ENCODE measurements at places on chromosomes 11 and 22. TPM values are rescaled to one million over a fixed set of nuclear protein-coding genes. Genes with fewer than 3 reads are reported as not detected.

- 0 out of 3 replicates have a peak, but pooled peaks cover 6% of the 10 kb centered on the region for H3K36me3 ChIP-seq
- no peak overlapping the region for H3K27ac ChIP-seq
- H3K4me1 ChIP-seq = peaks cover 15% of the 10 kb centered on the region
- H3K4me3 ChIP-seq = no peak overlapping the region
Observed at GRCh38 chr11:12675951-12676711, 1.9 kb downstream of the TEAD1 start.

The KLHL35 gene
- polyA plus RNA-seq = not detected

- no peaks in the 10 kb centered on the region for H3K36me3 ChIP-seq
- no peaks in the 10 kb centered on the region for H3K27me3 ChIP-seq
- no peak for DNase-seq
- no peak overlapping the region for H3K27ac ChIP-seq
Observed at GRCh38 chr22:17945888-17946648, 78.3 kb downstream of the MICAL3 start.

The C1QTNF6 gene
- 0.70 TPM for polyA plus RNA-seq

DNA sequence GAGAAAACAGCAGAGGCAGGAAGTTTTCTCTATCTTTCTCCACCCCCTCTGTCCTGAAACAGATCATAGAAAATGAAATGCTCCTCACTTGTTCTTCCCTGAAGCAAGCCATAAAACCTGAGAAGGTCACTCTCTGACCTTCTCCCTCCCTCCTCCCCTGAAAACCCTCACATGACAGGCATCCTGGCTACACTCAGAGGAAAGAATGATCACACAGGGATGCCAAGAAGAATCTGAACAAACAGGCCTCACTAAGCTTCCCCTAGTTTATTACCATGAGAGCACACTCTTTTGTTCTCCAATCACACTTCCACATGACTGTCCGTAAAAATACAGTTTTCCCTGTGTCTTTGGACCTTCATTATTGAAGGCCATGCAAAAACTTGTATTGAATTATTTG, 300.1 kb downstream of the BUD13 start:
- no peak overlapping the region for H3K4me3 ChIP-seq
- no peaks in the 10 kb centered on the region for H3K27me3 ChIP-seq
- no peak overlapping the region for H3K27ac ChIP-seq
- no peak for DNase-seq

DNA sequence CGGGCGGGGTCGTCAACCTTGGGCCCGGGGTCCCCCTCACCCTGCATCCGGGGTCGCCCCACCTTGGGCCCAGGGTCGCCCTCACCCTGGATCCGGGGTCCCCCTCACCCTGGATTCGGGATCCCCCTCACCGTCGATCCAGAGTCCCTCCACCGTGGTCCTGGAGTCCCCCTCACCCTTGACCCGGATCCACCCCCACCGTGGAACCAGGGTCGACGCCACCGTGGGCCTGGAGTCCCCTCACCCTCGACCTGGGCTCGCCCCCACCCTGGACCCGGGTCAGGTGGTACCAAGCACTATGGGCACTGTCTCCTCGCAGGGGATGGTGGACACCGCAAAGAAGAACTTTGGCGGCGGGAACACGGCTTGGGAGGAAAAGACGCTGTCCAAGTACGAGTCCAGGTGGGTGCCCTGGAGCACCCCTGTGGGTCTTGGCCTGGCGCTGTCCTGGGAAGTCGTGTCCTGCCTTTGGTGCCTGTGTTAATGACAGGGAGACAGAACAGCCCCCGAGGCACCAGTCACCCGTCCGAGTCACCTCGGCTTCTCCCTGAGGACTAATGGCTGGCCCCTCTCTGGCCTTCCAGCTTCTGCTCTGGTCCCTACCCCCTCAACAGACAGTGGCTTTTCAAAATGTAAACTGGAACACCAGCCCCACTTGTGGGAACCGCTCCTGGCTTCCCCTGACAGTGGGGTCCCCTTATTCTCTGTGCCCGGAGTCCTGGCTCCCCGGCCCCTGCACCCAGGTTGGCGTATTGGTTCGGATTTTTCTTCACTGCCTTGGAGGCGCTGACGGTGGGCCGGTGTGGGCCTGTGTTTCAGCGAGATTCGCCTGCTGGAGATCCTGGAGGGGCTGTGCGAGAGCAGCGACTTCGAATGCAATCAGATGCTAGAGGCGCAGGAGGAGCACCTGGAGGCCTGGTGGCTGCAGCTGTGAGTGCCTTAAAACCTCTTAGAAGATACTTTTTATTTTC, 762 bp downstream of the CRELD2 start:
- H3K4me1 ChIP-seq = peaks cover 40% of the 10 kb centered on the region
- H3K27ac ChIP-seq = peak overlapping the region; percentile 41
- no peak for DNase-seq
- H3K4me3 ChIP-seq = peak overlapping the region; percentile 84
- H3K36me3 ChIP-seq = peaks cover 11% of the 10 kb centered on the region

GRCh38 chr11:125176866-125177265, 12.3 kb downstream of the PKNOX2 start:
- no peak overlapping the region for H3K27ac ChIP-seq
- H3K27me3 ChIP-seq = peaks cover 52% of the 10 kb centered on the region
- no peaks in the 10 kb centered on the region for H3K4me1 ChIP-seq
- no peak for DNase-seq
- H3K4me3 ChIP-seq = no peak overlapping the region
- H3K36me3 ChIP-seq = no peaks in the 10 kb centered on the region

DNA sequence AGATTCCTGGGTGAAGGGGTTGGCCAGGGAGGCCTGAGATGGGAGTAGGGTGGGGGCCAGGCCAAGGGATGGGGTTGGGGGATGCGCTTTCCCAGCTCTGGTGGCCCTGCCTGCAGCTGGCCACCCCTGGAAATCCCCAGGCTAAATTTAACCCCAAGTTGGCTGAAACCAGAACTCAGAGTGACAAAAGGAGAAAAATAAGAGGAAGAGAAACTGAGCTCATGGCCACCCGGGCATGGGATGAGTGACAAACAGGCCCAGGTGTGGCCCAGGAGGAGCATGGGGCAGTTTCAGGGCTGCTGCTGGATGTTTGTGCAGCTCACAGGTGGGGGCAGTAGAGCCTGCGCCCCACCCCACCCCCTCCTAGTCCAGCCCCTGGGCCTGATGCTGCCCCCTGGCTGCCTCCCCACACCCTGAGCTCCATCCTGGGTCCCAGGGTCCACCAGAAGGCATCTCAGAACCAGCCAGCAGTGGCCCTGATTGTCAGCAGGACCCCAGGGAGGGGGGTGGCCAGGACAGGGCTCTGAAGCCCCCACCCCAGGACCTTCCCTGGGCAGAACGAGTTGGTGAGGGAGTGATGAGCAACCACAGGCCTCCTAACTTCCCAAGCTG, 48.0 kb downstream of the IGLL5 start:
- H3K27ac ChIP-seq = no peak overlapping the region
- DNase-seq = peak; percentile 72
- peaks cover 26% of the 10 kb centered on the region for H3K27me3 ChIP-seq
- H3K4me3 ChIP-seq = no peak overlapping the region

The PVALB gene
- polyA plus RNA-seq = not detected

The MUC15 gene
- 0.72 TPM for polyA plus RNA-seq

DNA sequence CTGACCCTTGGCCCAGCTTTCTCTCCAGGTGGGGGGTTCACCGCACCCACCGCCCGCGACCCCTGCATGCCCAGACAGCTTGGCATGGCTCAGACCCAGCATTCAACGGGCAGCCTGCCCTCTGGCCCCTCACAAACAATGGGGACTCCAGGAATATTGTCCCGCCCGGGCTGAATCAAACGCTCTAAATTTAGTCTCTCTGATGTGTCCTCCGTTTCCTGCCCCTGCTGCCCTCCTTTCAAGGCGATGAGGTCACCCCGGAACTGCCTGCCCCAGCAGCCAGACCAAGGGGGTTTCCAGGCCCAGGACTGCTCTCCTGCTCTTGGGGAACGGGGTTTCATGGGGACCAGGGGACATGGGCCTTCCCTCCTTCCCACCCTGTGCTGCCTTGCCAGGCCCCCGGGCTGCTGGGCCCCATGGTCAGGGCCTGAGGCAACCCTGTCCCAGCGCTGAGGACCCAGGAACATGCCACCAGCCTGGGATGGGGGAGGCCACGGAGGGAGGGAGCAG, 10.1 kb upstream of the PDGFB start:
- no peaks in the 10 kb centered on the region for H3K27me3 ChIP-seq
- DNase-seq = peak; percentile 24
- peak overlapping the region; percentile 32 for H3K27ac ChIP-seq
- H3K36me3 ChIP-seq = no peaks in the 10 kb centered on the region
- H3K4me3 ChIP-seq = no peak overlapping the region
